ENCODE measurements at places on chromosomes 12 and 14. TPM values are rescaled to one million over a fixed set of nuclear protein-coding genes. Genes with fewer than 3 reads are reported as not detected.

C12orf60 gene
- 1.3 TPM for total RNA-seq

COX6A1 gene
- total RNA-seq = 783 TPM

TPH2 gene
- not detected for total RNA-seq

C12orf42 gene
- total RNA-seq = not detected

TRMT5 gene
- total RNA-seq = 12.5 TPM

Data from A549 treated with dexamethasone at 1 μM for 4 hours (cell line).